Esophagus mucosa (tissue), 1 donor: ENCODE measurements at places on chromosomes 6 and 20. TPM values are rescaled to one million over a fixed set of nuclear protein-coding genes. Genes with fewer than 3 reads are reported as not detected.

- no peak for ATAC-seq
These were observed 59.9 kb downstream of the TNFAIP3 start for GRCh38 chr6:137926985-137927384.

The FOXC1 gene
- total RNA-seq, result 6.5 TPM

- no peak for ATAC-seq
These were observed 13.9 kb downstream of the COL20A1 start for GRCh38 chr20:63306673-63307537.

The NOX3 gene
- not detected for total RNA-seq

DNA sequence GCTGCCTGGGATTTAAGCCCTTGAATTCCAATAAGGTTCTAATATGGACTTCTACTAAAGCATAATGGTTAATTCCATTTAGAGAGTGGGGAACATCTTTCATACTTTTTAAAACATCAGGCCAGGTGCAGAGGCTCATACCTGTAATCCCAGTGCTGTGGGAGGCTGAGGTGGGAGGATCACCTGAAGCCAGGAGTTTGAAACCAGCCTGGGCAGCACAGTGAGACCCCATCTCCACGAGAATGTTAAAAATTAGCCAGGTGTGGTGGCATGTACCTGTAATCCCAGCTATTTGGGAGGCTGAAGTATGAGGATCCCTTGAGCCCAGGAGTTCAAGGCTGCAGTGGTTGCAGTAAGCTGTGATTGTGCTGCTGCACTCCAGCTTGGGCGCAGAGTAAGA lies 35.0 kb downstream of the E2F3 start:
- no peak for ATAC-seq

- ATAC-seq, result peak; percentile 63
These were observed 64.7 kb downstream of the KCNS1 start for GRCh38 chr20:45036044-45036755.

- ATAC-seq, result no peak
These were observed 61.0 kb downstream of the PSMG4 start for GRCh38 chr6:3319610-3320200.

The CTSZ gene
- 23.8 TPM for total RNA-seq

The DEFB124 gene
- total RNA-seq, result not detected

GRCh38 chr20:52953020-52953419 lies 19.1 kb upstream of the TSHZ2 start:
- no peak for ATAC-seq

GRCh38 chr6:81063891-81064290 lies 688.6 kb downstream of the TENT5A start:
- no peak for ATAC-seq

- ATAC-seq, result no peak
These were observed 2.1 kb downstream of the TSPYL4 start for GRCh38 chr6:116251568-116252384.

- ATAC-seq, result no peak
These were observed 19.0 kb downstream of the KIF3B start for GRCh38 chr20:32296412-32296811.

- peak; percentile 99 for ATAC-seq
These were observed 221.3 kb downstream of the GRIK2 start for GRCh38 chr6:101614774-101615173.

The OXT gene
- not detected for total RNA-seq

DNA sequence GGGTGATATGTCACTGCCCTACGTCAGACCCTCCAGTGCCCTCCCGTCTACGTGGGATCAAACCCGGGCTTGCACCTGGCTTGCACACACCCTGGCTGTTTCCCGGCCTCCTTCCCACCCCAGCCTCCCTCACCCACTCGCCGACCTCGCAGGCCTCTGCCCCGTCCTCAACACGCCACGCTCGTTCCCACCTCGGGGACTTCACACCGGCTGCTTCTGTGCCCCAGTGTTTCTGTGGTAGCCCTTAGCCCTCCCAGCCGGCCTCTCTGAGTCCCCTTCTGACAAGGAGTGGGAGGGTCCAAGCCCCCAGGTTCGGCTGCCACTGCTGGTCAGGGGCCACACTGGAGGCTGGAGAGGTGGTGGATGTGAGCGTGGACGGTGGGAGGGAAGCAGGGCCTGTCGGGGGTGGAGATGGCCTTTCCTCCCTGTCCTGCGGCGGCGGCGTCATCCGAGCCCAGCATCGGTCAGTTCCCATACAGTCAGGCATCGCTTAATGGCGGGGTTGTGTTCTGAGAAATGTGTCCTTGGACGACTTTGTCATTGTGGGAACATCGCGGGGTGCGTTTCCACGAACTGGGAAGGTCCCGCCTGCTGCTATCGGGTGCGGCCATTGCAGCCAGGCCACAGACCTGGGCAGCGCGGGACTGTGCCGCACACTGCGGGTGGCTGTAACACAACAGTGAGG lies 11.4 kb upstream of the KIF25 start:
- ATAC-seq, result peak; percentile 25

DNA sequence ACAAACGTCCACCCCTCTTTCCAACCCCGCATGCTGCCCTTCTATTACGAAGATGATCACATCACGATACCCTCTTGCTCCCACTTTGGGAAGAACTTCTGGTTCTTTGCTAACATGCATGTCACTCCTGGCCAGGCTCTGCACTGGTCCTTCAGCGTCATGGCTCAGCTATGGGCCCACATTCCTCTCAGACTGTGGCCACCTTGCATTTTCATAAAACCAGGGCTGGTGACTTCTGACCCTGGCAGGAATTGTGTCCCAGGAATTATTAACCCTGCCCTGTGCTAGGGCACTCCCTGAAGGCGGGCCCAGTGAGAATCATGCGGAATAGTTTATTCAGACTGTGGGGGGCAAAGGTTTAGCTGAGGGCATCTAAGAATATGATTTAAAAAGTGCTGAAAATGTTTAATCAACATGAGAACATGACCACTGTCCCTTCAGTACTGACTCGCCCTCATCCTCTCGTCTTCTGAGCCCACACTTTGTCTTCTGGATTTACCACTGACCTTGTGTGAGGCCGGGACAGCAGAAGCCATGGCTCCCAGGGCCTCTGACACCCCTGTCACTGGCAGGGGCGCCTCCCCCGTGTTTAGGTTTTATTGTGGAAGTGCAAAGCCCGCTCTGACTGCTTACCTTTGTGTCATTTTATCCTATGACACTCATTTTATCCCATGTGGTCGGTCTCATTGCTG lies 38.1 kb upstream of the THBS2 start:
- no peak for ATAC-seq

The CBFA2T2 gene
- total RNA-seq, result 9.0 TPM

- no peak for ATAC-seq
These were observed 11.2 kb downstream of the SDCBP2 start for GRCh38 chr20:1317545-1318255.

- ATAC-seq, result no peak
These were observed 92.3 kb downstream of the SEL1L2 start for GRCh38 chr20:13898012-13898612.

The RNF114 gene
- 36.1 TPM for total RNA-seq

DNA sequence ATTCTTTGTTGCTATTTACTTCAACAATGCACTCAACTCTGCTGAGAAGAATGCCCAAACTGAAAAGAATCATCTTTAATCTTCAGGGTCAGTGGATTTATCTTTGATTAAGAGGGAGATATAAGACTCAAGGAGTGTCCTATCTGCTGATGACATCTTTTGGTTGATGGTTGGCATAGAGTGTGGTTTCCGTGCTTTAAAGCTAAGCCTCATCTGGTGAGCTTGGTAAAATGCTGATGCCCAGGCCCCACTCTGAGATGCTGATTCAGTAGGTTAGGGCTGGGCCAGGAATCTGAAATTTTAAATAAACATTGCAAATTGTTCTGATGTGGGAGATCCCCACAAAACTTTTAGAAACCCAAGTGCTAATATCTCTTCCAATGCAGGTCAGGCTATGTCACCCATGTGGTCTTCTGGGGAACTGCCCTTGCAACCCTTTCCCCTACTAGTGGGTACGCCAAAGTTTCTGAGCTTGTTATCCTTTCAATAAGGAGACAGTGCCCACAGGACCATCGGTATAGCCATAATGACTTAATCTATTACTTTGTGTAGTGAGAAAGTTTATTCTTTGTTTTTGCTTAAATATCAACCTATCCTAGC lies 68.5 kb upstream of the ARMH2 start:
- ATAC-seq, result no peak

DNA sequence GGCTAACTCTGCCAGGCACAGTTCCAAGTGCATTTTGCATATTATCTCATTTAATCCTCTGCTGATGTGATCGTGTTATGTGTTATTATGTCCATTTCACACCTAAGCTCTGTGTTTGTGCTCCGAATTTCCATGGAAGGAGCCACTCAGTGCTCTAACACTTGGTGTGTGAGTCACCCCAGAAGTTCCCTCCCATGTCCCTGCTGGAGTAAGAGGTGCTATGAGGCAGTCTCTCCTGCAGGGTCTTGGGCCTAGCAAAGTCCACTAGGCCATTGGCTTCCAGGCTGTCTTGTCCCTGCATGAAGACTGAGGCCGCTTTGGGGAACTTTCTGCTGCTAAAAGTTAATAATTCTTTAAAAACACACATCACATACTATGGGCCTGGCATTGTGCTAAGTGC lies 405.9 kb upstream of the SULF2 start:
- peak; percentile 32 for ATAC-seq

GRCh38 chr6:12113190-12113577 lies 101.1 kb downstream of the HIVEP1 start:
- ATAC-seq, result no peak

GRCh38 chr20:6575912-6576401 lies 191.5 kb upstream of the BMP2 start:
- ATAC-seq, result no peak

GRCh38 chr6:49327005-49327404 lies 136.0 kb downstream of the MMUT start:
- ATAC-seq, result no peak

- no peak for ATAC-seq
These were observed 43.3 kb downstream of the SNX5 start for GRCh38 chr20:17925141-17925939.

- ATAC-seq, result no peak
These were observed 18.6 kb downstream of the PRKN start for GRCh38 chr6:162708971-162709370.

GRCh38 chr20:48310305-48310704 lies 517.5 kb downstream of the PREX1 start:
- no peak for ATAC-seq

- no peak for ATAC-seq
These were observed 64.4 kb downstream of the SULF2 start for GRCh38 chr20:47720636-47721427.
